ENCODE measurements at places on chromosomes 1 and 21.

DNA sequence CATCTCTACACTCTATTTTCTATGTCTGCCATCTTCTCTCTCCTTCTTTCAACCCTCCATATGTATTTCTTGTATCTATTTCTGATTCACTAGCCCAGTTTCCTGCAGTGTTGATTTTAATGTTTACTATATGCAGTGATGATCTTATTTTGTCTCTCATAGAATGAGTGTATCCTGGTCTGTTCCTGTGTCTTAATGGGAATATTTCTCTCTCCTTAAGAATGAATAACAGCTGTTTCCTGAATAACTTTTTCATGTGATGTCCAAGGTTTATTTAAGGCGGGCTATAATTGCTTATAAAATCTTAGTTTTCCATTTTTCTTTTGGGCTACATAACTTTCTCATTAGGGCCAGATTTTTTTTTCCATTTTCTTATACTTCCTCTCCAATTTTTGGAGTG is 144.5 kb downstream of the C1orf21 start:
- no peak for DNase-seq

DNA sequence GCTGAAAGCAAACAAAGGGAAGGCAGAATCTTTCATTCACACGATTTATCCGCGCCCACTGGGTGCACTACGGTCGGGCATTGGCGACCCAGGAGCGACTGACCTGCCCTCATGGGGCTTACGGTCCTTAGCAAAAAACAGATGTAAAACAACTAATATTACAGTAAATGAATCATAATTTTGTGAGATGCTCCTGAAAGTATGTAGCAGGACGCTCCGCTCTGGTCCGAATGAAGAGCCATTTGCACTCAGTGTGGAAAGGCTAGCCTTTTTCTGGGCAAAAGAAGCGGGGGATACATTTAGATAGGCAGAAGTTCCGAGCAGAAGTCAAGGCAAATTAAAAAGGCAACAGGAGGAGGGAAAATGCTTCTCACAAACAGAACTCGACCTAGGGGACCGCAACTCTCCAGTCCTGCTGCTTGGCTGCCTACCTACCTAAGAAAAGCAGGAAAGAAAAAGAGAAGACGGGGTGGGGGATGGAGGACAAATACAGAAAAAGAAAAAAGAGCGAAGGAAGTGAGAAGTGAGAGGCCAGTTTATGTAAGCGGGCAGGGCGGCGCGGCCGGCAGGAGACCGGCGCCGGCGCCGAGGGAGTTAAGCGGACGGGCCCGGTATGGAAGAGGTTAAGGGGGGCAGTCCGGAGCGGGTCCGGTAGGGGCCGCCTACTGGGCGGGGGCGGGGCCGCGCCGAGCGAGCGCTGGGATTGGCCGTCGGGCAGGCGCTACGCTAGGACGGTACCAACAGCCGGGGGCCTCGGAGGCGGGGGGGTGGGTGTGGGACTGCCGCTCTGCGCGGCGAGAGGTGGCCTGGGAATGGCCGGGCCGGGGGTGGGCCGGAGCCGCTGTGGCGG is at the start of gene FAM20B:
TSS of gene FAM20B (plus strand) at position 770 of the 850 bp plus-strand sequence. CDS start 17,954 bp downstream, outside the sequence.
- DNase-seq, result peak; percentile 80

DNA sequence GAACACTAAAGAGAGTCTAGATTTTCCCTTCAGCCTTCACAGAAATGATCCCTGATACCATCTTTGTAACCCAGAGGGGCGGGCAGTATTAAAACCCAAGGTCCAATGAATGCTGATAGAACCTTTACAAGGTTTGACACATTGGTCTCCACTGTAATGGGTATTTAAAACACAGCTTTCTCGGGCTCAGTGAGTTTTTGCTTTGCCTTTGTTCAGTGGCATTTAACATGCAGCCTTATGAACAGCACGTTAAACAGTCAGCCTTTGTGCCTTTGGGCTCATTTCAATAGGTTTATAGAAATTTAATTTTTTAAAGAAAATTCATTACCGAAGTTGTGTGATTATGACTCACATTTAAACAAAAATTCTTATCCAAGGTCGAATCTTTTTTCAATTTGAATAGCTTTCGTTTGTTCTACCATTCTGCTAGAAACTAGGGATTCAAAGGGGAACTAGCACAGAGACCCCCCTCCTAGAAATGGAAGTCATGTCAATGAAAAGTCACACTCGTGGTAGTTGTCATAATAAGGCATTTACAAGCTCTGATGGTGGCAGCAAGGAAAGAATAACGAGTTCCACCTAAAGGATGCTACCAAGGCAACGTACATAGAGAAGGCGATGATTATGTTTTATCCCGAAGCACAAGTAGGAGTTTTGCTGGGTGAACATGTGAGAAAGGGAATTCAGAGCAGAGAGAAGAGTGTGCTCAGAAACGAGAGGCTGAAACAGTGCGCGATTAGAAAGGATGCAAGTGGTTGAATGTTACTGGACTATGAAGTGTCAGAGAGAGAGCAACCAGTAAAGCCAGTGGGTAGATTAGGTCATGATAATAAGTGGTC is 66.2 kb downstream of the SGIP1 start:
- DNase-seq, result no peak

DNA sequence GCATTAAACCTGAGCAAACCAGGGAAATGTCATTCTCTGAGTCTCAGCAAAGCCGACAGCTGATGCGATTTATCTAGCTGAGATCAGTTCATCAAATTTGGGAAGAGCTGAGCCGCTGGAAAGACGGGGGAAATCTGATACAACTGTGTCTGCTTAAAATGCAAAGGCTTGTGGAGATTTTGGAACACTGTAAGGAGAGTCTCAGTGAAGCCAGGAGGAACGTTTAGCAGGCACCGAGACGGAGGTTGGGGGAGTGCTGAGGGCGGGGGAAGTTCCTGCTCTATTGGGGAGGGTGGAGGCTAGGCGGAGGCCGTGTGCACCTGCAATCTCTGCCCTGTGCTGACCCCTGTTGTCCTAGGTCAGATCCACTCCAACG is 143.2 kb upstream of the CSF3R start:
- DNase-seq, result no peak

DNA sequence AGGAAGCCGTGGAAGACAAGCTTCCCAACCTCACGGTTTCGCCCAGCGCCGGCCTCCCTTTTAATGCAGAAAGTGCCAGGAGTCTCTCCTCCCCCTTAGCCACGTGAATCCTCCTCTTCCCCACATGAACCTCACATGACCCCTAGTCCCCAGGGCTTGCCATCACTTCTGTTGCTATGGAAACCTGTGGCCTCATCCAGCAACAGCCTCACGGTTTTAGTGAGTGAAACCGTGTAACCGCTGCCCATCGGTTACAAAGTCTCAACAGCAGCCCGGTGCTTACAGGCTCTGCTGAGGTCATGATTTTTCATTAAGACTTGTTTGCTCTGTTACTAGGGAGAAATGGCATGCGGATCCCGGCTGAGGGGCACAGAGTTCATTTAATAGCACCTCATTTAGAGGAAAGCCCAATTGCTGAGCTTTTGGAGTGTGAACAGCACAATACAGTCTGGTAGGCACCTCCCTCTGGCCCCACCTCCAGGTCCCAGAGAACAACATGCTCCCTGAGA is 143.2 kb upstream of the BACE2 start:
- DNase-seq, result no peak

GRCh38 chr1:173097001-173097400 is 46.3 kb upstream of the TNFSF18 start:
- DNase-seq, result no peak

GRCh38 chr21:45178971-45179370 is 104.6 kb downstream of the ADARB1 start:
- DNase-seq, result no peak

GRCh38 chr1:106879538-106879937 is 176.9 kb upstream of the PRMT6 start:
- no peak for DNase-seq

- DNase-seq, result no peak
Observed at GRCh38 chr1:43705334-43705733, 2.0 kb upstream of the ST3GAL3 start.

DNA sequence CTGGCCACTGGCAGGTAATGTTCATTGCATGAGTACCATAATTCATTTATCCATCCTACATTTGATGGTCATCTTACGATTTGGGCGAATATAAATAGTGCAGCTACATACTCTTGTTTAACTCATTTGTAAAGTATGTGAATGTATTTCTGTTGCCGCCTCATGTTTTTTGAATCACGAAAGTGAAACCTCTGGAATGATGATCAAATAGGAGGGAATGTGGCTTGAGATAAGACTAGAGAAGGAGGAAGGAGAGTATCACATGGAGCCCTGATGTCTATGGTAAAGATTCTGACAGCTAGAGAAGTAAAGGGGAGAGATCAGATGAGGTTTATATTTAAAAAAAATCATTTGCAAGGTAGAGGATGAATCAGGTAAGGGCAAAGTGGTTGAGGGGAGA is 8.0 kb downstream of the MRPS14 start:
- no peak for DNase-seq
